Mesendoderm (in vitro differentiated cells): ENCODE measurements at places on chromosomes 3 and 15.

DNA sequence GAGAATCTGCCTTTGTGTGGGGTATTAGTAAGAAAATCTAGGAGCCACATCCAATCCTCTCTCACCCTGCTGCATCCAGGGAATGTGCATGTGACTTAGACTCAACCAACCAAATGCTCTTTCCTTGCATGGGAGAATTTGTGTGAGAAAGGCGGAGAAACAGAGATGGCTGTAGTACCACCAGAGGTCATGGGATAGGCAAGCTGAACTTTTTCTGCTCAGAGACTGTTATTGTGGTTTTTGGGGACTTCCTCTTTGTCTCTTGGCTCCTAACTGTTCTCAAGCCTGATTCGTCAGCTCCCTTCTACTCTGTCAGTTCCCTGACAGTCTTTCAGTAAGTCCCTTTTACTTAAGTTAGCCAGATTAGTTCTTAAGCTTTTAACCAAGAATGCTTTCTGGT lies 2.6 kb upstream of the ZSCAN2 start:
- peak; percentile 69 for DNase-seq

DNA sequence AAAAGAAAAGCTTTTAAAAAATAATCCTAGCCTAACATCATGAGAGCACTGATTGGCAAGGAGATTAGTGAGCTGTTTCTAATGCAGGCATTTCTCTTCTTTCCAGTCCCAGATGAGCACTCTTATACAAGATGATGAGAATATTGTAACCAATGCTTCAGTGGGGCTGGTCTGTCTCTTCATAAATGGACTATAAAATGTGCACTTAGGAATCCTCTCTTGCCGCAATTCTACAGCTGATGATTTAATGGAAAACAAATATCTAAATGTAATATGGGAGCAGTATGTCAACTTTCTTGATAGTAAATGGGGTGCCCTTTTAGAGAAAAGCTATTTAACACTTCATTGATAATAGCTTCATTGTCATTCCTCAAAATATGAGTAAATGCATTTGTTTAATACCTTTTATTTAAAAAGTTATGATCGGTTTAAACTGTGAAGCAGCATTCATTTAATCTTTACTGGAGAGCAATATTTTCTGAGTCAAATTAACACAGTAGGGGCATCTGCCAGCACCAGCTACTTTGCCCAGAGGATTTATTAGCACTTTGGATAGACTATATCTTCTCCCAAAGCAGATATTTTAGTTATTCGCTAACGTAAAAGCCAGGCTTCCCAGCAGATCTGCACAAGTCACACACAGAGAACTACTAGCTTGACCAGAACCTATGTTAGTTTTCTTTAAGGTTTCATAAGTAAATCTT lies 985.9 kb downstream of the DIPK2A start:
- no peak for DNase-seq

DNA sequence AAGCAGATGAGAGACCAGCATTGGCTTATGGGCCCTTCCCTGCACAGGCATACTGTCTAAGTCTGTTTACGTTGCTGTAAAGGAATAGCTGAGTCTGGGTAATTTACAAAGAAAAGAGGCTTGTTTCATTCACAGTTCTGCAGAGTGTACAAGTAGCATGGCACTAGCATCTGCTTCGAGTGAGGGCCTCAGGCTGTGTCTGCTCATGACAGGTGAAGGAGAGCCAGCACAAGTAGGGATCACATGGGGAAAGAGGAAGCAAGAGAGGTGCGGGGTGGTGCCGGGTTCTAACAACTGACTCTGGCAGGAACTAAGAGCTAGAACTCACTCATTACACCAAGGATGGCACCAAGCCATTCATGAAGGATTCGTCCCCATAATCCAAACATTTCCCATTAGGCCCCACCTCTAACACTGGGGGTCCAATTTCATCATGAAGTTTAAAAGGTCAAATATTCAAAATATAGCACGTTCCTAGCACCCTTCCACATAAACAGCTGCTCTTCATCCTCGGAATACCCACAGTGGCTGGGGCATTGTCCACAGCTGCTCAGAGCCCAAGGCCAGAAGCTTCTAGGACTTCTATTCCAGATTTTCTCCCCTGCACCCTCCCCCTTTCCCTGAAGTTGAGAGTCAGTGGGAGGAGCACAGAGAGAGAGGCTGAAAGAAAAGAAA lies 5.6 kb downstream of the RTP3 start:
- no peak for DNase-seq

GRCh38 chr3:79019137-79019923 lies 748.5 kb downstream of the ROBO1 start:
- DNase-seq = peak; percentile 96

- no peak for DNase-seq
Observed at GRCh38 chr15:91909111-91909510, 55.6 kb downstream of the SLCO3A1 start.

DNA sequence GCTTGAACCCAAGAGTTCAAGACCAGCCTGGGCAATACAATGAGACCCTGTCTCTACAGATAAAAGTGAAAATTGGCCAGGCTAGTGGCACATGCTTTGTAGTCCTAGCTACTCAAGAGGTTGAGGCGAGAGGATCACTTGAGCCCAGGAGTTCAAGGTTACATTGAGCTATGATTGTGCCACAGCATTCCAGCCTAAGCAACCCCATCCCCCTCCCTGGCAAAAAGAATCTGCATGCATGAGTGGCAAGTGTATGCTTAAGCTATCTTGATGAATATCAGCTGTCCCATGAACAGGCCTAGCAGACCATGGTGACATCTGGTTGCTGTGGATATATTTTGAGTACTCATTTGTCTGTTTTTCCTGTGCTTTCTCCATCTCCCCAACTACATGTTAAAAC lies 4.7 kb downstream of the ATRIP start:
- DNase-seq = no peak

DNA sequence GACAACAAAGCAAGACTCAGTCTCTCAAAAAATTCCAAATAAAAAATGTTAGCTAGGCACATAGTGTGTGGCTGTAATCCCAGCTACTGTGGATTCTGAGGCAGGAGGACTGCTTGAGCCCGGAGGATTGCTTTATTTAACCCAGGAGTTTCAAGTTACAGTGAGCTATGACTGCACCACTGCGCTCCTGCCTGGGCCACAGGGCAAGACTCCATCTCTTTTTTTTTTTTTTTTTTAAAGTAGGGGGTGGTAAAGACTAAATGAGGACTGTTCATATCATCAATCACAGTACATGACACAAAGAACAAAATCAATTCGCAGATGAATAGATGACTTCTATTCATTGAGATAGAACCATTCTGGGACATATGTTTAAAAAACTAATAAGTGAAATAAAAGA lies 48.1 kb downstream of the ACAP2 start:
- peak; percentile 29 for DNase-seq

DNA sequence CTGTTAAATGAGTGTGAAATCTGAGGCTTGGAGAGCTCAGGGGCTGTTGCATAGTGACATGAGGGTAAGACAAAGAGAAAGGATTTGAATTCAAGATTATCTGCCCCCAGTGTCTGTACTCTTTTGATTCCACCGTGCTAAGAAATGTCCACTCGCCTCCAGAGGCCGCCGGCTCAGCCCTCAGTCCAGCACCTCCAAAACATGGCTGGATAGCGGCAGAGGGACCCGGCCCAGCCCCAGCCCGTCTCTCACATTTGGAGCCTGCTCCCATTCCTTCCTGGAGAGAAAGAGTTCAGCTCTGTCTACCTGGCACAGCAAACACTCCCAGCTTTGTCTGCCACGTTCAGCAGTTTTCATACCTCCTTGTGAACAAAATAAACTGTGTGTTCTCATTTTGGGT lies 84.8 kb upstream of the IQSEC1 start:
- no peak for DNase-seq

- peak; percentile 65 for DNase-seq
Observed at GRCh38 chr15:81312790-81313543, 11.0 kb downstream of the STARD5 start.

DNA sequence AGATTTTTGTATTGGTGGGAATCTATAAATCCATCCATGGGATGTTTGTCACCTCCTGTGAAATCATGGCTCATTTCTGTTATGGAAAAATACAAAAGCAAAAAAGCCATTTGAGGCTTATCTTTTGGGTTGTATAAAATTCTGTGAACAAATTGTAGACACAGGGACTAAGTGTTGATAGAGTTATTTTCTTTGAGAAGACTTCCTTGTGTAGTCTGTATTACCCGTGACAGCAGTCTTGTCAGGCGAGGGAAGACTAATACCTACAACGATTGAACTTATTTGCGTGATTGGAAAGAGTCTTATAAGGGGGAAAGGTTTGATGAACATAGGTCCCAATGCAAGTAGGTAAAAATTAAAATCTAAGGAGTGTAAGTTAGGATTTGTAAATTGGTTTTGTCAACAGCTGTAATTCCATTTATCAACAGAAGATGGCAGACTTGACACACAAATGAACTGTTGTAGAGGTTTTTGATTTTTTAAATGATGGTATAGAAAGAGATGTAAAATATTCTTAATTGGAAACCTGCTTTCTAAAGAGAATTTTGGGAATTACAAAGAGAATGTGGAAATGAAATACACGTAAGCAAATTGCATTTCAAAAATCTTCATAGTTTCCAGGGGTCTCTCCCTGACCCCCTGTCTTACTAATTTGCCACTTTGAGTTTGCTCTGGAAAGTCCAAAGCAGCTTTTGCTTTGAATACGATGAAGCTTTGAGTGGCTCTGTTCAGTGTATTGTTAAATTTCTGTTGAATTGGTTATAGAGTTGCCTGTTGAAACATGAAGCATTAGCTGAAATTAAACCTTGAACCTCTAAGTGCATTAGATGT lies 33.2 kb downstream of the SLC25A26 start:
- DNase-seq = peak; percentile 24

GRCh38 chr15:44682211-44682610 lies 18.7 kb upstream of the SPG11 start:
- DNase-seq = no peak

- DNase-seq = peak; percentile 53
Observed at GRCh38 chr15:64703632-64703959, 71.8 kb downstream of the RBPMS2 start.

- DNase-seq = peak; percentile 75
Observed at GRCh38 chr15:83248151-83249029, 36.1 kb downstream of the BNC1 start.

DNA sequence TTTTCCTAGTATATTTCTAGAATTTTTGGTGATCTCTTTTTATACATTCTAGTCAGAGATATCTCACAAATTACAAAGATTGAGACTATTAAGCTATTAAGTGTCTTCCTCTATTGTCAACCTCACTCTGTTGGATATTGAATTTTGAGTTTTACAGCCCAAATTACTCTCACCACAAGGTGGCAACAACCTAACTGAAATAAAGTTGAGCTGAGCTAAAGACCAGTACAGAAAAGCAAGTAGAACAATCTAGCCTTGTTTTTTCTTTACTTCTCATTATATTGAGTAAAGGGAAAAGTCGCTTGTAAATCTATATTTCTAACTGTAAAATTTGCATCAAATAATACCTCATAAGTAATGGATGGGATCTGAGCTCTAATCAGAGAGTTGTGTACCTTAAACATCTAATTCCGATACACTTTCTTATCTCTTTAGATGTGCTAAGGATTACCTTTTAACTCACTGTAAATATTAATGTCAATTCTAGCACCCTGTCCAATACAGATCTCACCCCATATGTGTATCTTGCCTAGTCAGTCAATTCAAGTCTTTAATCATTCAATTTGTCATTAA lies 13.6 kb upstream of the COMMD2 start:
- DNase-seq = peak; percentile 43

- no peak for DNase-seq
Observed at GRCh38 chr3:188915127-188915526, 256.6 kb upstream of the TPRG1 start.

- DNase-seq = peak; percentile 60
Observed at GRCh38 chr3:58471025-58471887, 20.6 kb upstream of the KCTD6 start.

DNA sequence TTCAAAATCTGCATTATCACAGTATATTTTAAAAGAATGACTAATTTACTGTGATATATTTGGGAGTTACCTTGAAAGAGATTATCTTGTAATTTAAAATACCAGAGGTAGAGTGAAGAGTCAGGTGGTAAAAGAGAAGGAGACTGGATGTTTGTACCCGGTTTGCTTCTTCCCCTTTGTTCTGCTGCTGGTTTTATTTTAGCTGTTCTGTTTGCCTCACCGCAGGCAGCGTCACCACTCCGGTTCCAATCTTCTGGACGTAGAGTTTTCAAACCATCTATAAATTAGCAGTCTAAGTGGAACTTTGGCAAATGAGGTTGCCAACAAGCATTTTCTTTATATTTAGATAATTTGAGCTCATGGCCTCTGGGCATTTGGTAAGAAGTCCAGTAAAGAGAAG lies 38.2 kb downstream of the PPARG start:
- no peak for DNase-seq

DNA sequence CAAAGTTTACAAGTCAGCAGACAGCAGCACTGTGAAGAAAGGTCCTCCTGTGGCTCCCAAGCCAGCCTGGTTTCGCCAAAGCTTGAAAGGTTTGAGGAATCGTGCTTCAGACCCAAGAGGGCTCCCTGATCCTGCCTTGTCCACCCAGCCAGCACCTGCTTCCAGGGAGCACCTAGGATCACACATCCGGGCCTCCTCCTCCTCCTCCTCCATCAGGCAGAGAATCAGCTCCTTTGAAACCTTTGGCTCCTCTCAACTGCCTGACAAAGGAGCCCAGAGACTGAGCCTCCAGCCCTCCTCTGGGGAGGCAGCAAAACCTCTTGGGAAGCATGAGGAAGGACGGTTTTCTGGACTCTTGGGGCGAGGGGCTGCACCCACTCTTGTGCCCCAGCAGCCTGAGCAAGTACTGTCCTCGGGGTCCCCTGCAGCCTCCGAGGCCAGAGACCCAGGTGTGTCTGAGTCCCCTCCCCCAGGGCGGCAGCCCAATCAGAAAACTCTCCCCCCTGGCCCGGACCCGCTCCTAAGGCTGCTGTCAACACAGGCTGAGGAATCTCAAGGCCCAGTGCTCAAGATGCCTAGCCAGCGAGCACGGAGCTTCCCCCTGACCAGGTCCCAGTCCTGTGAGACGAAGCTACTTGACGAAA lies 24.2 kb downstream of the STARD5 start:
- DNase-seq = no peak

DNA sequence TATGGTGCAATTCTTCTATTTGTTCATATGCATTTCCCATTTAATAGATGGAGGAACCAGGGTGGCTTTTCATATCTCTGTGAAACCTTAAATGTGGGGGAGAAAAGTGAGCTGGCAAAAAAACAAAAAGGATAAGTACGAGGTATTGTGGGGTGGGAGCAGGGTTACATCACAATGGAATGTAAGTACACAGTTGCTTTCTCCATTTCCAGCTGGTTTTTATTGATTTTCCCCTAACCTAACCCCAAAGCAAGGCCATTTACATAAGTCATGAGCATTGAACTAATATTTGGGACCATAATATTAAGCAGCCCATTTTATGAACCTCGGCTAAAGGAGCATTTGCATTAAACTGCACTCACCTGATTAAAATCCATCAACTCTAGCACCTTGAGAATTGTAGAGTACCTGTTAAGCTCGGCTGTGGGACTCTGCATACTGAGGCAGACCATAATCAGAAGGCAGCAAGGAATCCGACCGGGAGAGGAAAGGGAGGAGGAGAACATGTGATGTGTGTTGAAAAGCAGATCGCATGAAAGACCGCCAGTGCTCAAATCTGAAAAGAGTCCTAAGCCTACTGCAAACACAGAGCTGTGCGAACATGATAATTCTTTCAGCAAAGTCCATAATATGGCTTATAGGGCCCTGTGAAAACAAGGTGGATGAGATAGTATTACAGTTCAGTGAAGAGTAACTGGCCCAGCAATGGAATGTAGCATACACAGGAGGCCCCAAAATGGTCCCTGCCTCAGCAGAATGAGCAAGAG lies 513.4 kb downstream of the FHIT start:
- DNase-seq = no peak
